ENCODE measurements at places on chromosomes 3 and 15.

DNA sequence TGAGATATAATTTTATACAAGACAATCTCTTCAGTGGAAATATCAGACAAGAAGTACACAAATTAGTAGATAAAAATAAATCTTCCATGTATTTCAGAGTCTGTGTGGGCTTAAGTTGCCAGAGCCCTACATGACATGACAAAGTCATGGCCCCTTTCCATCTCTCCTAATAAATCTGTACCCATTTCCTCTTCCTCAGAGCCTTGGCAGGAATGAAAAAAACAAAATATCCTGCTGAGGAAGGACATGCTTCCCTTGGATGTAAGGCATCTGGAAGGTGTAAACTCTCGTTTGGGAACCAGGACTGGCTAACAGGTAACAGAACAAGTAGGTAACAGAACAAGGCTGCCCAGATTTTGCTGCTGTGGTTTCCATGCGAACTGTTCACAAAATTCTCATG, 148.1 kb downstream of the SNRK start:
- no peak for DNase-seq

DNA sequence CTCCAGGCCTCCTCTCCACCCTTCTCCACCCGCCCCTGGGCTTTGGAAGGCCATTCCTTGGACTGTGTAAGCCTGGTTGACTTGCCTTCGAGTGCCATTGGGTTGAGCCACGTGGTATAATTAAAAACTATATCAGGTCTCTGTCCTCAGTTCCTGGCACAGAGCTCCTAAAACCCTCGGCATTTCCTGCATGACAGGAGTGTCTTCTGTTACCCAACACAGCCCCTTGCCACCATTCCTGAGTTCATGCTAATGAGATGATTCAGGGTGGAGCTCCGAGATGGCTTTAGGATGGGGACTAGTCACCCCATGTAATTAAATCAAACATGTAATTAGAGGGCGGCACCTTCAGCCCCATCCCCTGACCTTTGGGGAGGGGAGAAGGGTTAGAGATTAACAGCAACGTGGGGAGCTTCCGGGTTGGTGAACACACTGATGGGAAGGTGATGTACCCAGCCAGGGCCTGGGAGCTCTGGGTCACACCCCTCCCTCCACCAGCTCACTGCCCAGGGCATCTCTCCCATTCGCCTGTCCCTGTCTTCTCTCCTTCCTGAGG, 256.4 kb downstream of the FAM43A start:
- DNase-seq: peak; percentile 38

GRCh38 chr15:64858021-64858575, 16.4 kb downstream of the PLEKHO2 start:
- no peak for DNase-seq

GRCh38 chr15:90880381-90881145, 3.7 kb upstream of the FES start:
- no peak for DNase-seq

DNA sequence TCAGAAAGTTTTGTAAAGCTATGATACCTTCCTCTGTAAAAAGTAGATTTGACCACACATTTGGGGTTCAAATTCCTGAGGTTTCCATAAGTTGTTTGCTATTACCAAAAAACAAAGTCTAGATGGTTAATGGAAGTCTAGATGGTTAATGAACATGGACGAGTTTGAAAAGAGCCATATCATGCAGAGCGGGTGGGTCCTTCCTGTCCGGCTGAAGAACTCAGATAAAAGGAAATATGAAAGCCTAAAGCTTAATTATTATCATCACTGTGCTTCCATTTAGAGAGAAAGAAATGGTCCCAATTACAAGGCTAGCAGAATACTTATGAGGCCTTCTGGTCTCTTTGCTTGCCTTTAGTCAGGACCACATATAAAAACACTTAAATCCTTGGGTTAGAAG, 132.1 kb upstream of the SATB1 start:
- DNase-seq: no peak

- DNase-seq: peak; percentile 35
Measured at GRCh38 chr15:82647045-82647834, at the start of gene CPEB1. CPEB1 (minus strand) TSS chr15:82647363; CDS start chr15:82628459, 18,904 bp downstream.

DNA sequence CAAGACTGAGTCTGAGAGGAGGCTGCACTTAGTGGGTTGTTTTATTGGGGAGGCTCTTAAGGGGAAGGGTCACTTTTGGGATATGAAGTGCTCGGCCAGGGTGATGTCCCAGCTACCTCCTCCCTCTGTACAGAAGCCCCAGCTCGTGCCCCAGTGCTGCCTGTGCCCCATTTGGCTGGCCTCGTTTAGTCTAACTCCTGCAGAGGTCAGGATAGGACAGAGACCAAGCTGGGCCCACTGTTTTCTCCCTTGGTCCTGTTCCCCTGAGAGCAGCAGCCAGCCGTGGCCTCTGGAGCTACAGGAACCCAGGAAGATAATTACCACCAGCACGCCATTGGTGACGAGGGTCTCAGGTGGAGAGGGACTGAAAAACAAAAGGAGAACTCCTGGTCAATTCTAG, 18.5 kb downstream of the PLA2G4E start:
- DNase-seq: no peak

- no peak for DNase-seq
Measured at GRCh38 chr3:193118907-193119306, 122.1 kb upstream of the PLAAT1 start.

DNA sequence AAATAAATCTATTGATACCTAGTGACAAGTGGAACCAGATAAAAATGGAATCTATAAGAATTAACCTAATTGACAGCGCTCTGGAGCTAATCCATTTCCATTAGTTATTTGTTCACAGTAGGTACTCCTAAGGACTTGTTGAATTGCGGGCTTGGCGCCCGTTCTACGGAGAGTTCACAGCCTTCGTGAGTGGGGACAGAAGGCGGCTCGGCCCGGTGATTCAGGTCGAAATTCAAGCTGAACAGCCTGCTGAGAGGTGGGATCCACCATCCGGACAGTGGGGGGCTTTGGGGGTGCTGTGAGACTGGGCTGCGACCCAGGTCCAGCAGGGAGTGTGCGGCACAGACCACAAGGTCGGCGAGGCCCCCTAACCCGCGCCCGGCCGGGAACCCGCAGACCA, 779 bp upstream of the CTNNB1 start:
- DNase-seq: peak; percentile 11
